CD14-positive monocyte (primary cell): ENCODE measurements at places on chromosomes 4 and X.

DNA sequence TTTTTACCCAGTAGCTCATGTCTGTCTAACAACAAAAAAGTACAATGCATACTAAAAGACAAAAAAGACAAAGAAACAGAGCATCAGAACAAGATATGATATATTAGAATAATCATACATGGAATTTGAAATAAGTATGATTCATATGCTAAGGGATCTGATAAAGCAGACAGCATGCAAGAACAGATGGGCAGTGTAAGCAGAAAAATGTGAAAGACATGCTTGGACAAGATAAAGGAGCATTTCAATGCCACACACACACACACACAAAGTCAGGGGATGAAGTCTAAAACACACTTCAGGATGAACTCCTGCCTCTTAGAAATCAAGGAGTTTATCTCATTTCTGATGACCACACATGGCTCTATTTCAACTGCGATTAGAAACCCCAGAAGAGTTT is 649.6 kb upstream of the NDST4 start:
- DNase-seq, result no peak

- DNase-seq, result no peak
Measured at GRCh38 chr4:53821179-53821851, 230.0 kb upstream of the LNX1 start.

DNA sequence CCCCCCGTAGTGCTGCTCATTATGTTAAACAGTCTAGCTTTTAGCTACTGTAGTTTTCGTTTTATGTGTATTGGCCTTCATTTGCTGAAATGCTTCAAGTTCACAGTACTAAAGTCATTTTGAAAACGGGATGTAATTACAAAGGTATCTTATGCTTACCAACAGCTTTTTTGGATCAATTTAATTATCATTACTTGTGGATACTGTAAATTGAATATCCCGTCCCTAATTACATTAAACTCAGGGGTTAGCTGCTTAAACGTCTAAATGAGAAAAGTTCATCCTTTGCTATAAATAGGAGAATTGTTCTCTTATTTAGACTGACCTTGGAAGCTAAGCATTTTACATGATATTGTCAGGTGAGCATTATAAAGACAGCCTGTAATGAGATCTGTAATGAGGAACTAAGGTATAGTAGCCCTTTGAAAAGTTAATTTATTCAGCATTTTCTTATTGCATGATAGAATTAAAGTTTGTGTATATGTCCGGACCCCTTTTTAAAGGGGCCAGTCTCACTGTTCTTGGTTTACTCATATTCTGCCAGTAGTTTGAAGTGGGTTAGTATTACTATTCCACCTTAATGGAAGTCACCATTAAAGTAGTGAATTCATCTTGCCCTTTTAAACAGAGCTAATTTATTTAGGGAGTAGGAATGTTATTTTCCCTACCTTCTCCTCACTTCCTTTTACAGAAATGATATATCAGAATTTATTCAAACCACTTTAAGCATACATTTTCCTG is 252.6 kb downstream of the TENM3 start:
- no peak for DNase-seq

GRCh38 chrX:118734909-118735308 is 7.5 kb downstream of the IL13RA1 start:
- DNase-seq, result no peak

DNA sequence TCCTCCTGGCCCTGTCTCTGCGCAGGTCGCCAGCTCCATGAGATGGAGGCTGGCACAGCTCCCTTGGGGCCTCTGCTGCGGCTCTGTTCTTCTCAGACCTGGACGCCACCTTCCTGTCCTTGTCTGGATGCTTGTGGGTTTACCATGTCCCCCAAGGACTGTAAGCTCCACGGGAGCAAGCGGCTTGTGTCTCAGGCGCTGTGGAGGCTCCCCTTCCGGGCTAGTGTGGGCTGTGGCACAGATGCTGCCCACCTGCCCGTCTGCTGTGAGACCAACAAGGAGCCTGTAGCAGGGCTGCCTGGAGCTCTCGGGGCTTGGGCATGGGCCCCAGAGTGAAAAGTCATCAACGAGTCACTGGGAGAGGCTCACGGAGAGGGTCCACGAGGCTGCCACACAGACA is 25.2 kb downstream of the NAT8L start:
- DNase-seq, result no peak

DNA sequence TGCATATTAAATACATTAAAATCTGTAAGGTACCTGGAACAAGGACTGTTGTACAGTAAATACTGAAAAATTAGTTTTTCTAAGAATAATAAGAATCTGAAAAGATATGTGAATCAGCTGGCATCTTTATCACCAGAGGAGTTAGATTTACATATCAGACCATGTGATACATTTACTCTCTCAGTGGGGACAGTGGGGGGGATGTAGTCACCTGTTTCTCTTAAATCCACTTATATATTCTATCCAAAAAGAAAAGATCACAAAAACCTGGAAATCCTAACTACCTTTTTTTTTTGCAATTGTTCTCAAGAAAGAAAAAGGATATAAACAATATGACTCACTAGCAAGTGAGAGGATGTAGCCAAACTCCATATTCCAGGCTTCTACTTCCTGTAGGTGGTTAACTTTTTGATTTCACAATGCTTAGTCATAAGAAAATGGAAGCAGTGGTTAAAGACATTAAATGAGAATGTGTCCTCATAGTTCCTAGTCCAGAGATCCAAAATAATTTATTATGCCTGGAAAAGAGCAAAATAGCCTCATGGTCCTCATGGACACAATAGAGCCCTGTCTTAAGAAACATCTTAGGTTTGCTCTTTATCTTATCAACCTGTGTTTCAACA is 22.5 kb upstream of the MYOZ2 start:
- DNase-seq, result peak; percentile 92
